Fibroblast of villous mesenchyme (primary cell): ENCODE measurements at places on chromosomes 13 and 19. TPM values are rescaled to one million over a fixed set of nuclear protein-coding genes. Genes with fewer than 3 reads are reported as not detected.

GRCh38 chr13:88000239-88000638 is 329.1 kb downstream of the SLITRK5 start:
- no peak for DNase-seq

- no peak for DNase-seq
Measured at GRCh38 chr13:23705583-23705982, 135.4 kb downstream of the TNFRSF19 start.

Gene AZU1
- total RNA-seq: not detected in 2 replicates

DNA sequence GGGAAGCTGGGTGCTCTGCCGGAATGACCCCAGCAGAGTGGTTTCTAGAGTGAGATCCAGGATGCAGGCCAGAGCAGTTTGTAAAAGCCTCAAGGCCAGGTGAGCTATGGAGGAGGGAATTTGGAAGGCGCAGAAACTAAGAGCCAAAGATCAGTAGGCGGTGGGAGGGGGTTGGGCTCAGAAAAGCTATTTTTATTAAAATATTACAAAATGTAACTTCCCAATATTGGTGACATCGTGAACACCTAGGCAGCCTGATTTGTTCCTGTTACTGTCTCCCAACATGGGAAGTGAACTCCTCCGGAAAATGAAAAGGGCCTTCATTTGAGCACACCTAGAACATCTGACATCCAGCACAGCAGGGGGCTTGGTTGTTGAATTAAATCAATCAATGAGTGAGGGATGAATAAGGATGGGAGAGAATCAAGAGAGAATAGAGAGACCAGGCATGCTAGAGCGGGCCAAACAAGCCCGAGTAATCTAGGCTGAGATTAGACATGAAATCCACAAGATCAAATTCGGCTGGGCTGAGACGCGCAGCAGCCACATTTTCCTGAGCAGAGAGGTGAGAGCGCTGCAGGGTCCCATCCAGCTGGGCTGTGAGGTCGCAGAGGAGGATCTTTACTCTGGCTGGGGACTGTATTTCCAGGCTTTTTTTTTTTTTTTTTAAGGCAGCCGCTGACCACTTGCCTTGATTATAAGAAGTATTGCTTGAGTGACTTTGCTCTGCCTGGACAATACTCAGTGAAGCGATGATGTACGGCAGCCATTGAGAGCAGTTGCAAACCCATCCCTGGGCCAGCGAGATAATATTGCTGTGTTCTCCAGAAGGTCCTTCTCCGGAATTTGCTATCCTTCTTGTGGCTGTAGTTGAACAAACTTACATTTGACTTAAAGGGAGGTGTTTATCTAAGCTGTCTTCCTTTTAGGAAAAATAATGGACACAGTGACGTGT is 178.0 kb upstream of the KL start:
- no peak for DNase-seq

Gene SIAH3
- total RNA-seq: under 0.01 TPM in 1 of 2 replicates, not detected in the other

Gene ZNF229
- total RNA-seq: 12.6 and 13.4 TPM in 2 replicates

GRCh38 chr19:51431124-51431523 is 13.7 kb upstream of the SIGLEC10 start:
- DNase-seq: no peak

GRCh38 chr13:39263033-39263432 is 224.8 kb downstream of the NHLRC3 start:
- DNase-seq: peak; percentile 27

- DNase-seq: peak; percentile 64
Measured at GRCh38 chr13:97502706-97503105, 68.7 kb downstream of the RAP2A start.

GRCh38 chr13:97278435-97279411 is 56.6 kb downstream of the MBNL2 start:
- DNase-seq: peak; percentile 35

Gene ZSCAN4
- not detected in 2 replicates for total RNA-seq

DNA sequence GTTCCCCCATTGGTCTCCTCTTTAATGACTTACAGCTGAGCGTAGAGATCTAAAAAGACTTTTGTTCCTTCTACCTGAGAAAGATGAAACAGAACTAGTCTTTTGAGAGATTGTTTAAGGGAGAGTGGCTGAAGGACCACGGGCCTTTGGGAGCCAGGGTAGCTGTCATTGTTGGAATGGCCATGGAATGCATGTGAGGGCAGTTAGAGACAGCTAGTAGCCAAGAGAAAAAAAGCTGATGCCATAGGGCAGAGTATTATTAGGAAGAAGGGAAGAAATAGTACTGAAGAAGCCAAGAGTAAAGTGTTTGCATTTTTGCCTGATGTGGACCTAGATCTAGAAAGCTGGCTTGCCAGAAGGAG is 5.6 kb downstream of the ZNF507 start:
- DNase-seq: no peak

- DNase-seq: no peak
Measured at GRCh38 chr13:46795321-46795720, 1.6 kb downstream of the ESD start.

DNA sequence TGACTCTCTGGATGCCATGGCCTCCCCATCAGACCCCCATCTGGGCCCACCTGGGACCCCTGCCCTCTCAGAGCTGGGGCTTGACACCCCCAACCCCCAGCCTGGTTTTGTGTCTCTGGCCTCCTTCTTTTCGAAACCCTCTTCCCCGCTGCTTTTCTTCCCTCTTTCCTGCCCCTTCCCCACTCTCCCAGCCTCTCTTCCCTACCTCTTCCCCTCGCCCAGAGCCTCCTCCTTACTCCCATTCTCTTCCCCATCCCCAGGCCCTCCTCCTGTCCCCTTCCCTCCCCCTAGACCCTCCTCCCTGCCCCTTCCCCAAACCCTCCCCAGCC is 2.1 kb downstream of the TNFSF9 start:
- DNase-seq: no peak

GRCh38 chr19:47523473-47523872 is 8.6 kb upstream of the NAPA start:
- DNase-seq: peak; percentile 48

Gene KLK1
- not detected in 2 replicates for total RNA-seq

Gene LGI4
- total RNA-seq: not detected in 2 replicates

Gene CLEC17A
- not detected in 2 replicates for total RNA-seq
